Naive B cell (primary cell): ENCODE measurements at places on chromosomes 7 and 10. TPM values are rescaled to one million over a fixed set of nuclear protein-coding genes. Genes with fewer than 3 reads are reported as not detected.

- H3K27ac ChIP-seq = no peak overlapping the region
- no peaks in the 10 kb centered on the region for H3K27me3 ChIP-seq
- DNase-seq = peak; percentile 27
Measured at GRCh38 chr7:27921081-27921836, 181.3 kb downstream of the TAX1BP1 start.

- no peak overlapping the region for H3K4me3 ChIP-seq
- no peak overlapping the region for H3K27ac ChIP-seq
- no peak for DNase-seq
- no peaks in the 10 kb centered on the region for H3K36me3 ChIP-seq
- no peaks in the 10 kb centered on the region for H3K4me1 ChIP-seq
- H3K27me3 ChIP-seq = peaks cover 21% of the 10 kb centered on the region
Measured at GRCh38 chr7:42024537-42024936, 212.5 kb downstream of the GLI3 start.

DNA sequence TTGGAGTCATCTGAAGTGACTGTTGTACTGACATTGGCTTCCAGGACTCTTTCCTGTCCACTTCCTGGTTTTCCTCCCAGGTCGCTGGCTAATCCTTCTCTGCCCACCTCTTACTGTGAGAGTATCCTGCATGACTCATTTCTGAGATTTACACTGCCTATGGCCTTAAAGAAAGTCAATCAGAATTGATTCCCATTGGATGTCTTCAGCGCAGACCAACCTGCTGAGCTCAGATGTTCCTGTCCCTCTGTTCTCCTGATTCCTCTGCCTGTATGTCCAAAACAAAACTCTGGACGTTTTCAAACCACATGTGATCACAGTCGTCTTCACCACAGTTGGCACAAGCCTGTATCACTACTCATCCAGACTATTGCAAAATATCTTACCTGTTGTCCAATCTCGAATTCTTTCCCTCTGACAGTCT, 262.1 kb downstream of the CREB5 start:
- DNase-seq = no peak
- H3K27me3 ChIP-seq = no peaks in the 10 kb centered on the region
- no peaks in the 10 kb centered on the region for H3K36me3 ChIP-seq
- no peak overlapping the region for H3K27ac ChIP-seq

DNA sequence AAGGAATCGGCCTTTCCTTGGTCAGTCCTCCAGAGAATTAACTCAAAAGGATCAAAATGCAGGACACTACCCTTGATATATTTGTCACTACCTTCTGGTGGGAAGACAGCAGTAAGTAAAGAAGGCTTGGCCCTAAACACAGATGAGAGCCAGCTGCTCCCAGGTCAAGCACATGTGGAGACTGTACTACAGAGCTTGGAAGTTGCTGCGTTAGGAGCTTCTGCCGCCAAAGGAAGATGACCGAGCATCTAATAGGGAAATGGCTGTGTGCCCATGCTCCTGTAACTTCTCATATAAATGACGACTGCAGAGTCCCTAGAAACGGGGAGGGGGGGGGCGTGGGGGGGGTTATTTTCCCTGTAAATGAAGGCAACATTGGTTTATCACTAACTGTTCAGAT, 59.0 kb downstream of the PODXL start:
- H3K4me1 ChIP-seq = peaks cover 15% of the 10 kb centered on the region
- peaks cover 16% of the 10 kb centered on the region for H3K36me3 ChIP-seq
- H3K4me3 ChIP-seq = no peak overlapping the region
- no peak overlapping the region for H3K27ac ChIP-seq
- H3K27me3 ChIP-seq = no peaks in the 10 kb centered on the region

DNA sequence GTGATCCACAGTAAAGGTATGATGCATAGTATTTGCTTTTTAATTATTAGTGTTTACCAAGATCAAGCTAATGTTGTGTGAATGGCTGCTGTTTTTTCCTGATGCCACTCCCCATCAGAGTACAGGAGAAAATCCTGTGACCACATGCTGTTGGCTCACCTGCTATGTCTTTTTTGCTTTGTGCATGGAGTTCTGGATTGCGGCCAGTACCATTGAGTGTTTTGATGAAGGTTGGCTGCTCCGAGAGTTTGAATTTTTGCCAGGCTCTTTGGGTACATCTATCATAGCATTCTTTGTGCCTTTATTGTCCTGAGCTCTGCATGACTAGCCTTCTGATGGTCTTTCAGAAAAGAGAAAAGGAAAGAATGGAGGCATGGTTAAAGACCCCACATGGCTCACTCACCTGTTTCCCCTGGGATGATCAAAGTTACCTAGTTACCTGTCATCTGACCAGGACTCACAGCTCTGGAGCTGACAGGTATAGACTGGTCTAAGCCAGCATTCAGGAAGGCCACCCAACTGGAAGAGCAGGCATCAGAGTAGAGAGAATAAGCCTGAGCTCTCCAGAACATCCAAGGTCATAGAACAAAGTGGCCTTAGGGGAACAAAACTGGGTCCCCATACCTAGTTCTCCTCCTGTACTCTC, 11.8 kb upstream of the SGPL1 start:
- H3K27ac ChIP-seq = no peak overlapping the region
- no peaks in the 10 kb centered on the region for H3K4me1 ChIP-seq

- DNase-seq = no peak
- no peak overlapping the region for H3K27ac ChIP-seq
- no peaks in the 10 kb centered on the region for H3K4me1 ChIP-seq
- no peaks in the 10 kb centered on the region for H3K36me3 ChIP-seq
- no peaks in the 10 kb centered on the region for H3K27me3 ChIP-seq
Measured at GRCh38 chr7:81128011-81128410, 209.2 kb upstream of the SEMA3C start.

- no peak overlapping the region for H3K27ac ChIP-seq
- no peaks in the 10 kb centered on the region for H3K36me3 ChIP-seq
- no peak overlapping the region for H3K4me3 ChIP-seq
- H3K27me3 ChIP-seq = no peaks in the 10 kb centered on the region
- DNase-seq = no peak
Measured at GRCh38 chr10:52615756-52616394, 156.7 kb downstream of the MBL2 start.

DNA sequence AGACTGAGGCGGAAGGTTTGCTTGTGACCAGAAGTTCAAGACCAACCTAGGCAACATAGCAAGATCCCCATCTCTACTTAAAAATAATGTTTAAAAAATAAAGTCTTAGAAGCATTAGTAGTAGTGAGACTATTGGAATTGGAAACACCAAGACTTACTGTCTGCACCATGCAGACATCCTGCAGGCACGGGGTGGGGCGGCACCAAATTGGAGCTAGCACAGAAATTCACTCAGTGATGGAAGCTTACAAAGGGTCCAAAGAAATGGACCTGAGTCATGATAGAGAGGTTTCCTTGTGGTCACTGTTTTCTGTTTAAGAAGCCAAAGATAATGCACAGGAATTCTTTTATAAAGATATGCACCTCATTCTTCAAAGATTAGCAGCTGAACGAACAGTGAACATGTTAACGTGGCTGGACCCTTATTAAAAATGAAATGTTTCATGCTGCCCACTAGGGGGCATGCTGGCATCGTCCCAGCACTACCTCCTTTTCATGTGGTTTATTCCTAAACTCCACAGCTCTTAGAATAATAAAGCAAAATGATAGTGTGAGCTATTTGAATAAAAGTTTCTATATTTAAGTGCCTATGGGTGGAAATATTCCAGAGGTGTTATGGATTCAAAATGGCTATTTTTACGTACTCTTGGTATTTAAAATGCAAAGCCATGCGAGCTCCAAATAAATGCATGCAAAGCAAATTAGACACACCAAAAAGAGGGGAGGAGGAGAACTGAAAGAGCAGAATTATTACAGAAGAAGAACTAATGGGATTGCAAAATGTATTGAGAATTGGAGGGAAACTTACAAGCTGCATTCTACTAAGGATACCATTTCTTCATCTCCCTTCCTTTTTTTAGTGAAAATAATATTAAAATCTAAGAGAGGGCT, 28.6 kb downstream of the PDSS1 start:
- no peaks in the 10 kb centered on the region for H3K27me3 ChIP-seq
- peak; percentile 46 for DNase-seq
- no peak overlapping the region for H3K27ac ChIP-seq
- H3K4me1 ChIP-seq = peaks cover 4% of the 10 kb centered on the region
- H3K36me3 ChIP-seq = peaks cover 4% of the 10 kb centered on the region
- no peak overlapping the region for H3K4me3 ChIP-seq

GRCh38 chr7:117937049-117937752, 64.0 kb upstream of the CTTNBP2 start:
- no peaks in the 10 kb centered on the region for H3K27me3 ChIP-seq
- no peak overlapping the region for H3K4me3 ChIP-seq
- H3K36me3 ChIP-seq = no peaks in the 10 kb centered on the region
- DNase-seq = no peak

- no peak overlapping the region for H3K27ac ChIP-seq
- DNase-seq = no peak
- no peaks in the 10 kb centered on the region for H3K27me3 ChIP-seq
- H3K4me1 ChIP-seq = no peaks in the 10 kb centered on the region
- H3K4me3 ChIP-seq = no peak overlapping the region
Measured at GRCh38 chr7:101728128-101728527, 89.3 kb upstream of the CUX1 start.

DNA sequence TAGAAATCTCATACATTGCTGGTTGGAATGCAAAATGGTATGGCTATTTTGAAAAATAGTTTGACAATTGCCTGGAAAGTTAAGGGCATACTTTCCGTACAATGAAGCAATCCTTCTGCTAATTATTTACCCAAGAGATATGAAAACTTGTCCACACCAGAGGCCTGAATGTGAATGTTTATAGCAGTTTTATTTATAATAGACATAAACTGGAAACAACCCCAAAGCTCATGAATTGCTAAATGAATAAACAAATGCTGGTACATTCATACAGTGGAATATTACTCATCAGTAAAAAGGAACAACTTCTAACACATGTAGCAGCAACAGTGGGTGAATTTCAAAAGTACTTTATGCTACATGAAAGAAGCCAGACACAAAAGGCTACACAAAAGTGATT, 42.7 kb downstream of the MMRN2 start:
- H3K27me3 ChIP-seq = no peaks in the 10 kb centered on the region
- no peaks in the 10 kb centered on the region for H3K36me3 ChIP-seq
- no peak overlapping the region for H3K27ac ChIP-seq
- H3K4me3 ChIP-seq = no peak overlapping the region
- no peak for DNase-seq

DNA sequence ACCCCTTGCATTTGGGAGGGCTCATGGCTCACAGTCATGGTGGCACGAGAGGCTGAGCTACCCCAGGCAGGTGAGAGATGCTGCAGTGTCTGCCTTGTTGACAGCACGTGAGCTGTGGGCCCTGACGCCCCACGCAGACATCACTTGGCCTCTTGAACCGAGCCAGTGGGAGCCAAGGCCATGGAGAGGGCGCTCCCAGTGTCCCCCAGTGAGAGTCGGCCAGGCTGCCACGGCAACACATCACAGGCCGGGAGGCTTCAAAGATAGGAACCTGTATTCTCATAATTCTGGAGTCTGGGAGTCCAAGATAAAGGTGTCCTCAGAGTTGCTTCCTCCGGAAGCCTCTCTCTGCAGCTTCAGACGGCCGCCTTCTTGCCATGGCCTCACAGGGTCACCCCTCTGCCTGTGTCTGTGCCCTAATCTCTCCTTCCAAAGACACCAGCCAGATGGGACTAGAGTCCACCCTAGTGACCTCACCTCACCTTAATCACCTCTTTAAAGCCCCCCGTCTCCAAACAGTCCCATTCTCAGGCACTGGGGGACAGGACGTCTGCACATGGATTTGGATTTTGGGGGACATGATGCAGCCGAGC, 119.6 kb downstream of the KLF6 start:
- no peak for DNase-seq
- H3K4me3 ChIP-seq = no peak overlapping the region
- H3K36me3 ChIP-seq = no peaks in the 10 kb centered on the region
- H3K4me1 ChIP-seq = peaks cover 12% of the 10 kb centered on the region
- H3K27me3 ChIP-seq = peaks cover 19% of the 10 kb centered on the region
- no peak overlapping the region for H3K27ac ChIP-seq

DNA sequence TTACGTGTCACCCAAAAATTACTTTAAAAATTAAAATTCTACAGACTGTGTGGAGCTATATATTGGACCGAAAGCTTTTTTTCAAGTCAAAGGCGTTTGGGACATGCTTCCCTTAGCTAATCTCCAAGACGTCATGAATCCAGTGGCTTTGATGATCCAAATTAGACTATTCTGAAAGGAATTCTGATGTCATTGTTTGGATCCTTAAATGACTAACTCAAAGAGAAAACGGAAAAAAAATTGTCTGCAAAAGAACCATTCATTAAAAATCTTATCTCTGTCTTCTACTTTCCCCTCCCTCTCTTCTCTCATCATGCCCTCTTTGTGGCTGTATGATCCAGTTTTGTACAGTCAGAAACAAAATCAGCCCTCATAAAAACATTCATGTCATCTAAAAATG, 161.8 kb downstream of the ETV1 start:
- no peak overlapping the region for H3K4me3 ChIP-seq
- DNase-seq = no peak
- H3K27ac ChIP-seq = no peak overlapping the region
- no peaks in the 10 kb centered on the region for H3K27me3 ChIP-seq
- H3K4me1 ChIP-seq = no peaks in the 10 kb centered on the region

GRCh38 chr10:110912374-110912773, 6.6 kb downstream of the BBIP1 start:
- H3K27me3 ChIP-seq = no peaks in the 10 kb centered on the region
- peaks cover 16% of the 10 kb centered on the region for H3K4me1 ChIP-seq
- no peaks in the 10 kb centered on the region for H3K36me3 ChIP-seq
- H3K27ac ChIP-seq = no peak overlapping the region
- no peak for DNase-seq

DNA sequence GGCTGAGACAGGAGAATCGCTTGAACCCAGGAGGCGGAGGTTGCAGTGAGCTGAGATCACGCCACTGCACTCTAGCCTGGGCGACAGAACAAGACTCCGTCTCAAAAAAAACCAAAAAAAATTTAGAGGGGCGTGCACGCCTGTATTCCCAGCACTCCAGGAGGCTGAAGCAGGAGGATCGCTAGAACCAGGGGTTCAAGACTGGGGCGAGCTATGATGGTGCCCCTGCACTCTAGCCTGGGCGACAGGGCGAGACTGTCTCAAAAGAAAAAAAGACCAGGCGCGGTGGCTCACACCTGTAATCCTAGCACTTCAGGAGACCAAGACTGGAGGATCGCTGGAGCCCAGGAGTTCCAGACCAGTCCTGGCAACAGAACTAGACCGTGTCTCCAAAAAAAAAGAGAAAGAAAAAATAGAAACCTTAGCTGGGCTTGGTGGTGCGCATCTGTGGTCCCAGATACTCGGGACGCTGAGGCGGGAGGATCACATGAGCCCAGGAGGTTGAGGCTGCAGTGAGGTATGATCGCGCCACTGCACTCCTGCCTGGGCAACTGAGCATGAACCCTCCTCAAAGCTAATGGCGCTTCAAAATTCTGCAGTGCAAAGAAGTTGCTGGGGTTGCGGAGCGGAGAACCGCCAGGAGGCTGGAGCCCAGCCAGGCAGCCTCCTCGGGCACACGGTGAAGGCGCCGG, 382 bp upstream of the MBLAC1 start:
- H3K4me3 ChIP-seq = peak overlapping the region; percentile 100
- H3K36me3 ChIP-seq = no peaks in the 10 kb centered on the region
- H3K27ac ChIP-seq = peak overlapping the region; percentile 96
- no peaks in the 10 kb centered on the region for H3K27me3 ChIP-seq
- no peak for DNase-seq

- no peak for DNase-seq
- H3K36me3 ChIP-seq = no peaks in the 10 kb centered on the region
- H3K27me3 ChIP-seq = no peaks in the 10 kb centered on the region
- no peak overlapping the region for H3K27ac ChIP-seq
- H3K4me1 ChIP-seq = no peaks in the 10 kb centered on the region
- H3K4me3 ChIP-seq = no peak overlapping the region
Measured at GRCh38 chr7:83077328-83077727, 85.4 kb downstream of the PCLO start.

- peak overlapping the region; percentile 69 for H3K4me3 ChIP-seq
- no peak for DNase-seq
- peaks cover 56% of the 10 kb centered on the region for H3K4me1 ChIP-seq
- peaks cover 2% of the 10 kb centered on the region for H3K36me3 ChIP-seq
- peaks cover 41% of the 10 kb centered on the region for H3K27me3 ChIP-seq
Measured at GRCh38 chr10:123150986-123151736, 3.0 kb upstream of the BUB3 start.

ARHGAP22 gene
- polyA plus RNA-seq = 3.5 TPM

CASD1 gene
- 13.8 TPM for polyA plus RNA-seq
